ENCODE measurements at places on chromosomes 12 and 14.

DNA sequence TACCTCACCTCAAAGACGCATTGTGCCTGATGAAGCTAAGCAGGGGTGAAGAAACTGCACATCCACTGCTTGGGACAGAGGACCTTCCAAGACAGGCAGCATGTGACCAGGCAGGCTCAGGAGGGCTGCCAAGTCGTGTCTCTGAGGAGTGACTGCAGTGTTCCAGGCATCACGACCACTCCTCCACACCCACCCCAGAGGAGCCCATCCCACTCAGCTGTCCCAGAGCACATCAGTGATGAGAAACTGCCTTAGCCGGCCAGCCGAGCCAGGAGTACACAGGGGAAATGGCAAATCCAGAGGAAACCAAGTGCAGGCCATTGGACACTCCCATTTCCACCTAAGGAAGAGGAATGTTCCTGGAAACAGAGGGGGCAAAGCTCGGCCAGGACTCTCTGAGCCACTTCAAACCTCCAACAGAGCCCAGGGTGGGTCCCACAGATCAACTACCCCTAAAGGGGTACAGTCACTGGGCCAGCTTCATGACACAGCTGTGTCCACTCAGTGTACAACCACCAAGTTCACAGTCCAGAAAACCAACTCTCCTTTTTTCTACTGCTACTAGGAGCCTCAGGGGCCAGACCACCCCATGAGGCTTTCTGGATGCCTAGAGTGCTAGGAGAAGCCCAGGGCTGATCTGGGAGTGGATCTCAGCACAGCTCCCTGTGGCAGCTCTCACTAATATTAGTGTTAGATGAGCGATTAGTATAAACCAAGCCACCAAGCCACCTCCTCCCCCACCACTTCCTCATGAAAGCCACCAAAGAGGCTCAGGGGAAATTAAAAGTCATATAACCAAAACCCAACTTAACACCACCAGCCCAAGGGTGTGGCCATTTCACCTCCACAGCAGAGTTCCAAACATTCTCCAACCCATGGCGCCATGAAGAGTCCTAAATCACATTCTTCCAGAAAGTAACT, 15.4 kb downstream of the PXN start:
- peak; percentile 88 for DNase-seq

DNA sequence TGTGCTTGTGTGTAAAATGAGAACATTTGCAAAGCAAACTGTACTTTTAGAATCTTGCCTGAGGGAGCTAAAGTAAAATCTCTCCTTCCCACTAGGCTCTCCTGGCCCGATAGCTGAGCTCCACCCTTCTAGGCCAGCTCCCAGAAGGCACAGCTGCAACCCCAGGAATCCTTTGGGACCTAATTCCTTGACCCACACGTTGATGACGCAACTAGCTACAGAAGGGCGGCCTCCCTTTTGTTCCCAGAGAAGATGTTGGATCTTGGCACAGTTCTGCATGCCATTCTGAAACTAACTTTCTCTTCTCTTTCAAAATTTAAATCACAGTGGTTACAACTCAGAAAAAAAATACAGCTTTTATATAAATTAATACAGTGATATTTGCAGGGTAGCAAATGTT, 268.1 kb downstream of the EGLN3 start:
- DNase-seq, result peak; percentile 72

DNA sequence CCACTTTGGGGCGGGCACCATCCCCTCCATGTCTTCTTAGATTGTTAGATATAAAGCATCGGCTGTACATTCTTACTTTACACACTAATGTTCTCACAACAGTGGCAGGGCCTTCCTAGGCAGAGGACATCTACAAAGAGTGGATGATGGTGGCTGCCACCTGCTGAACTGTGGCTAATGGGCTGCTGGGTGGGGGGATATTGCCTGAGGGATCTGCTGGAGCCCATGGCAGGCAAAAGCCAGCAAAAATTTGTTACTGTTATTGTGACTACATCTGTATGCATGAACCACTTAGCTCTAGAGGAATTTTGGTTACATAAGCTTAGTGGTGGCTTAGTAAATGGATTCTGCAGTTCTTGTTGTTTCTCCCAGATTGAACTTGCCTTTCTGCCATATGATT, 52.6 kb downstream of the DIP2B start:
- DNase-seq, result no peak

DNA sequence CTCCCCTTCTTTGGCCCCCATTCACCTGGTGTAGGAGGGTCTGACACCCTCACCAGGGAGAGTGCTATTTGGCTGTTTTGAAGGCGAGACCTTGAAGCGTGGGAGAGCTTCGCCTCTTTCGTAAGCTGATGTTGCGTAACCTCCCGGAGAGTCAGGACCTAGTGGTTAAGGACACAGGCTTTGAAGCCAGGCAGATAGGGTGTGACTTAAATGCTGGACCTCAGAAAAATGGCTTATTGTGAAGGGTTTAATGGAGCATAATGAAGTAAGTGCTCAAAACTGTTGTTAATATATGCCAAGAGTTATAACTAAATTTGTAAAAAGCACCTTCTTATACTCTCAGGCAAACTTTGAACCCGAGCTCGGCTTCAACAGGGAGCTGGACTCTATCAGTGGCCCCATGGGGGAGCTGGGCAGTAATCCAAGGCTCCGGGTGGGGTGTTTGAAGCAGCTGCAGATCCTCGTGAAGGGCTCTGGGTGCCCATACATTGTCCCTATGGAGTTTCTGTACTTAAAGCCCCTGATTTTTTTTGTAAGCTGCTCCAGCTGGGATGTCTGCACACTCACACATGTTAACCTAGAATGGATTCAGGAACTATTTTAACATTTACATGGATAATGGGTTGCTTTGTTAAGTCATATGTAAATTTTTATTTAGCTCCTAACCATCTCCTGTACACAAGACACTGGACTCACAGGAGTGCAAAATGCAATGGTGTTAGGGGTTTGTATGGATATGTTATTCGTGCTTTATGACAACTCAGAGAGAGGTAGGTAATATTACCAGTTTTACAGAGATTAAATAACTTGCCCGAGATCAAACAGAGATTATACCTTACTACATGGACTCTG, 26.0 kb downstream of the PPFIBP1 start:
- DNase-seq, result peak; percentile 93

GRCh38 chr12:4956054-4956453, 46.3 kb downstream of the KCNA1 start:
- no peak for DNase-seq

GRCh38 chr14:29941401-29941800, 13.8 kb upstream of the PRKD1 start:
- no peak for DNase-seq

DNA sequence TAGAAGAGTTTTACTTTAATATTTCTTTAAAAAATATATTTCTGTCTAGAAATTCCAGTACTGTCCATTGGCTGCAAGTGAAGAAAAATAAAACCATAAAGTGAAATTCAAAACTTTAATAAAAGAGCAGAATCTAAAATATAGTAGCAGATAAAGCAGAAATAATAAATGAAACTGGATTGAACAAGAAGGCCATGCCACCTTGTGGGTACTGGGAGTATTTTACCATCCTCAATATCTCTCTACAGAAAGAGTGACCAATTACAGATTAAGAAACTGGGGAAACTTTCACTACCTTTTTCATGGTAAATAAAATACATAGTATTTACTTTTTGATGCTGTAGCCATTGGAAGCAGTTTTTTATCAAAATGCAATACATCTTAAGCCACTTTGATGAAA, 220.5 kb downstream of the BCAT1 start:
- no peak for DNase-seq

DNA sequence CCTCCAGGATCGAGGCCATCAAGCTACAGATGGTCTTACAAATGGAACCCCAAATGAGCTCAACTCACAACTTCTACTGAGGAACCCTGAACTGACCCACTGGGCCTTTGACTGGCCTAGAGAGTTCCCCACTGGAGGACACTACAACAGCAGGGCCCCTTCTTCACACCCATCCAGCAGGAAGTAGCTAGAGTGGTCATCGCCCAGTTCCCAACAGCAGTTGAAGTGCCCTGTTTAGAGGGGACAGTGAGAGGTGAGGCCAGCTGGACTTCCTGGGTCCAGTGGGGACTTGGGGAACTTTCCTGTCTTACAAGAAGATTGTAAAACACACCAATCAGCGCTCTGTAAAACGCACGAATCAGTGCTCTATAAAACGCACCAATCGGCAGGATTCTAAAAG, 247.9 kb upstream of the BTG1 start:
- DNase-seq, result peak; percentile 18

GRCh38 chr12:106455111-106455510, 97.6 kb downstream of the POLR3B start:
- no peak for DNase-seq

- no peak for DNase-seq
Measured at GRCh38 chr14:71183876-71184689, 276.8 kb downstream of the PCNX1 start.

DNA sequence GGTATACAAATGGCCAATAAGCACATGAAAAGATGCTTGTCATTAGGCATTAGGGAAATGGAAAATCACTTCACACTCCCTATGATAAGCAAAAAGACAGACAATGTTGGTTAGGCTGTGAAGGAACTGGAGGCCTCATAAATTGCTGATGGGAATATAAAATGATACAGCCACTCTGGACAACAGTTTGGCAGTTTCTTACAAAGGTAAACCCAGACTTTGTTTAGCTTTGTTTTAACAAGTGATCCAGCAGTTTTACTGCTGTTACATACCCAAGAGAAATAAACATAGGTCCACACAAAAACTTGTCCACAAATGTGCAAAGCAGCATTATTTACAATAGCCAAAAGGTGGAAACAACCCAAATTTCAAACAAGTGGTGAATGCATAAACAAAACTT, 5.4 kb downstream of the RPS6KA5 start:
- DNase-seq, result no peak

GRCh38 chr12:105041186-105041585, 43.1 kb downstream of the ALDH1L2 start:
- DNase-seq, result peak; percentile 71

GRCh38 chr14:59849411-59850130, 21.0 kb downstream of the RTN1 start:
- DNase-seq, result no peak

DNA sequence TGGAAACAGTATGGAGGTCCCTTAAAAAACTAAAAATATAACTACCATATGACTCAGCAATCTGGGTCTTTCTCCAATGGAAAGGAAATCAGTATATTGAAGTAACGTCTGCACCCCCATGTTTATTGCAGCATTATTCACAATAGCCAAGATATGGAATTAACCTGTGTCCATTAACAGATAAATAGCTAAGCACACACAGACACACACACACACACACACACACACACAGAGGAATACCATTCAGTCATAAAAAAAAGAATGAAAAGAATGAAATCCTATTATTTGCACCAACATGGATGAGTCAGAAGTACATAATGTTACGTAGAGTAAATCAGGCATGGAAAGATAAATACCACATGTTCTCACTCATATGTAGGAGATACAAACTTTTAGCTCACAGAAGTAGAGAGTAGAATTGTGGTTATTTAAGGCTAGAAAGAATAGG, 4.7 kb downstream of the KLRK1 start:
- DNase-seq, result no peak

DNA sequence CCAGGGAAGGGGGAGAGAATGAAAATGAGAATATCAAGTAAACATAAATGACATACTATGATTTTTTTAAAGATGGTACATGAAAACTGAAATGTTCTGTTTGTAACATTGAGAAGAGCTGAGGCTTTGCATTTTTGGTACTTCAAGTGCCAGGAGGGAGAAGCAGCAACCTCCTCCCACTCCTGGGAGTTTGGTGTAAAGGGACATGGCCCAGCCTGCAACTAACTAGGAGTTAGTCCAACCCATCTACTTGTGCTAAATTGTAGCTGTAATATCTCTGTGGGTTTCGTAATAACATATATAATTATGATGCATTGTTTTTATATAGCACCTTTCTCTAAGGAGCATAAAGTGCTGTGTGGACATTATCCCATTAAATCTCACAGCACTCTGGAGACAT, 517.5 kb downstream of the NELL2 start:
- no peak for DNase-seq

DNA sequence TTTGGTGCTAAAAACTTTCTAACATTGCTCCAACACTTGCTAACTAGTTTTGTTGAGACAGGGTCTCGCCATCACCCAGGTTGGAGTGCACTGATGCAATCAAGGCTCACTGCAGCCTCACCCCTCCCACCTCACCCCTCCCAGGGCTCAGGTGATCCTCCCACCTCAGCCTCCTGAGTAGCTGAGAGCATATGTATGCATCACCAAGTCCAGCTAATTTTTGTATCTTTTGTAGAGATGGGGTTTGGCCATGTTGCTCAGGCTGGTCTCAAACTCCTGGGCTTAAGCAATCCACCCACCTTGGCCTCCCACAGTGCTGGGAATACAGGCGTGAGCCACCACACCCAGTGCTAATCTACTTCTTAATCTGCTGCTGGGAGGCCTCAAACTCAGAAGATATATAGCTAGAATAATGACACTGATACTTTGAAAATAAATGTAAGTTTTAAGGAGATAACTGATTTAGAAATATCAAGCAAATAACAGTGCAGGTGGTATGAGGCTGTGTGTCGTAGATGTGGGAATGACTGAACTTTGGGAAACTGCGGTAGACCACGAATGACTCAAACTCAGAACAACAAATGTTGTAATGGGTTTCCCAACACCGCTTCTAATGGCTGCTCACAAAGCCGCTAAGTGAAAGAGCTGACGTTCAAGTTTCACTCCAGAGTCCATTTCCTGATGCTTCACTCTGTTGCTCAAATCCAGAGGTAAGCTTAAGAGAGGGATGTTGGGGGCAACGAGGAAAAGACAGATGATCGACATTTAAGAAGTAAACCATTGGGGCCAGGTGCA, 10.0 kb downstream of the TMCC3 start:
- DNase-seq, result no peak

GRCh38 chr12:21806255-21806654, 31.7 kb upstream of the KCNJ8 start:
- no peak for DNase-seq

DNA sequence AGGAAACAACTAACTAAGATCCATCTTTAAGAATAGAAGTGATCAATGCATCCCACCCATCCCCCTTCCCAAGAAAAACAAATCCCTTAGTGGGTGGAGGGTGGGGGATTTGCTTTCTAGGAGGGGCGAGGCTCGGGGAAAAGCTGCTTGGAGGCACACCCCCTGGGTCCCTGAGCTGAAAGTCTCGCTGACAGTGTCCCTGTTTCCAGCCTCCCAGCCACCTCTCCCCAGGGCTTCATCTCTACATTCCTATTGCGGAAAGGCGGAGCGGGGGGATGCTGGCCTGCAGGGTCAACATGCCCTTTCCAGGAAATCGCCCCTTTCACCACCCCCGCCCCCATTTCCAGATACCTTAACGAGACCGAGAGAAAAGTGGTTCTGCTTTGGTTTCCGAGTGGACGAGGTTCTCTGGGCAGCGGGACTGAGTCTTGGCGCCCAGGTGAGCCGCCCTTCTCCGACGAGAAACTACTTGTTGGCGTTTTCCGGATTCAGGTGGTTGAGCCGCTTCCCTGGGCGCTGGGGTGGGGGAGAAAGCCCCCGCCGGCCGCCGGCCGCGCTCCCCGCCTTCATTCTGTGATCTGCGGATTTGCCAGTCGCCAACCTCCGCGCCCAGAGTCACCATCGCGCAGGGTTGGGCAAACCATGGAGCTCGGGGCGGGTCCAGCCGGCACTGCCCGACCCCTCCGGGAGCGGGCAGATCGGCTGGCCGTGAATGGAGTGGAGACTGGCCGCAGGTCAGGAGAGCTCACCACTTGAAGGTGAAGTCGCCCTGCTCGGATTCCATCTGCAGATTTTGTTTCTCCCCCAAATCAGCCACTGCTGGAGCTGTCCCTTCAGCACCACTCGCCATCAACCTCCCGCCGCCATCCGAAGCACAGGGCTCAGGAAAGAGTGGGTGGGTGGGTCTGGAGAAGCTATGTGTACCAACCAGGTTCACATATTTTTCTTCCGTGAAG, 505 bp downstream of the KCNC2 start:
- peak; percentile 25 for DNase-seq
